ENCODE measurements at places on chromosomes 1 and 21.

DNA sequence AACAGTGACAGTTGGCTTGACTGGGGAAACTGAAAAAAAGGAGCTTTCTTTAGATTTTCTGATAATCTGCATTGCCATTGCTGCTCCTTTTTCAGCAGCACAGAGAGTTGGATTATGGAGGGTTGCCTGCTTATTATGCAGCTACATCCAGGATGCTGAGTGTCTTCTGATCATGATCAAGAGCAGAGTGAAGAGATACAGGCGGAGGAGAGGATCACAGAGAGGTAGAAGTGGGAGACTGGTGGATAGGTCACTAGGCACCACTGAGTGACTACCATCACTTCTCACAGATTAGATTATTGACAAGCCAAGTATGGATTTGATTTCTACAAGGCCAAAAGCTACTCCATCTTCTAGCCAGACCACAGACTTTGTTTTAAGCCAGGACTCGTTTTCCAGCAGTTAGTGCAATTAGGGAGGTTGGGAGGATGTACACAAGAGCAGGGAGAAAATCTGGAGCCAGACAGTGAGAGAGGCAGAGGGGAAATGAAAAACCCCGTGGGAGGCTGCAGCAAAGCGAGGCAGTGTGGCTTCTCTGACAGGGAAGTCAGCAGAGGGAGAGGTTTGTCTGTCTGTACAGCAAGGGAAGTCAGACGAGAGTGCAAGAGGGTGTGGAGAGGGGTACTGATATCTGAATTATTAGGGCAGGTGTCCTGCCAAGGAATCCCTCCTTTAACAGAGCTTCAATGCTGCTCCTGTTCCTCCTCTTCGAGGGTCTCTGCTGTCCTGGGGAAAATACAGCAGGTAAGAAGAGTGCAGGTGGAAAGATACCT, at the start of gene CD1E:
Gene CD1E, plus strand, starts transcription at position 592 of the 773 bp plus-strand sequence. Its CDS starts 95 bp downstream, at position 687.
- no peak for DNase-seq

GRCh38 chr1:78333502-78333901, 157.3 kb upstream of the PTGFR start:
- no peak for DNase-seq

- DNase-seq = no peak
Measured at GRCh38 chr1:231059566-231060193, 19.6 kb upstream of the FAM89A start.

- DNase-seq = no peak
Measured at GRCh38 chr1:63448731-63449246, 74.2 kb downstream of the ITGB3BP start.

DNA sequence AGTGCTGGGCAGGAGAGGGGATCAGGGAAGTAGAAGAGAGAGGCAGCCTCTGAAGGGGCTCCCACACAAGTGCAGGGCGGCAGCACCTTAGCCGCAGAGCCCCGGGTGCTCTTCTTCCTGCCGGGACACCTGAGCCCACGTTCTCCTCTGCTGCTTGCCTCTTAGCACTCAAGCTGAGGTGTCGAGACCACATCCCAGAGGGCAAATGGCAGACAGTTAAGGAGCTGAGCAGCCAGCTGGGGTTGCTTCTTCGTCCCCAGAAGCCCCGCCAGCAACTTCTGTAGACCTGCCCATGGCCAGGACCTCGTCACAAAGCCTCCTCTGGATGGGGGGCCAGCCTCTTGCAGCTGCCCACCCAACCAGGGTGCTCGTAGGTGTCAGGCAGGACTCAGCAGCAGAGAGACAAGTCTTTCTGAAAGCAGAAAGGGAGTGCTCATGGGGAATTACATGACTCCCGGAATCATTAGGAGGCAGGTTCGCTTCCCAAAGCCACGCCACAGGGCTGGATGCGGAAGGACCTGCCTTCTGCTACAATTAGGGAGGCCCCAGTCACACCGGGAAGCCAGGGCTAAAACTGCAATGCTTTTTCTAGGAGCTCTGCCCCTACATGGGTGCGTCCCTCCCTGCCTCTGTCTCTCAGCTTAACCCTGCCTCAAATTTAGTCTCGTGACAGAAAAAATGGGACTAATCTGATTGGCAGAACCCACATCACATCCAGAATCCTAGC, 141.4 kb upstream of the RAB4A start:
- no peak for DNase-seq

GRCh38 chr1:172708452-172708851, 49.5 kb downstream of the FASLG start:
- DNase-seq = no peak

Data from WTC11 (cell line).